K562 (cell line): ENCODE measurements at places on chromosomes 16 and 17.

GRCh38 chr17:80730739-80731138, 186.1 kb downstream of the RPTOR start:
- no peak for DNase-seq

DNA sequence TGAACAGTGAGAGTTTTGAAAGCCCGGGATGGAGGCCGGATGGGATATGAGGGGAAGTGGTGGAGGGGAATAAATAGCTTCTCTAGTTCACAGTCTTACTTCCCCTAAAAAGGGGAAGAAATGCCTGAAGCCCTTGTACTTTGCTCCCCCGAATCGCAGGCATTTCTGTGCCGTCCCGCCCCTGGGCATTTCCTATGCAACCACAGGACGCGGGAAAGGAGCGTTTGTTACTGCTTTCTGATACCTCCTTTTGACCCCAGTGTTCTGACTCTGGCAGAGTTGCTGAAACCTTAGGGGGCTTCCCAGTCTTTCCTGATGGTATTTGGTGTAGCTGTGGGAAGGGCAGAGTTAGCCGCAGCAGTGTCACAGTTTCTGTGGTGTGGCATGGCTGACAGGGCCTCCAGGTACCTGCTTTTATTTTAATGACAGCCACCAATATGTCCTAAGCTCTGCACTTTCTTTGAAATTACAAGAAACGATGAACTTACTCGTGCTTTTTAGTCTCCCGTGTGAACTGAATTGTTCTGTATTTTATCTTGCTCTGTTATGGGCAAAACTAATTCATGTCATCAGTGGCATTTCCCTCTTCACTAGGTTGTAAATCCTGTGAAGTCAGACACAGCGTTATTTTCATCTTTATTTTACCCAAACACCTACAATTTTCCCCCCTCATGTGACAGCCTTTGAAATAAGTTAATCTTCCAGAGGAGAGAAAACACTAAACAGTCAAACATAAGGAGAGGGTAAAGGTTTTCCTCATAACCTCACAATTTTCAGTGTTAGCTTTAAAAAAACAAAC, 27.1 kb downstream of the USP10 start:
- no peak for DNase-seq

GRCh38 chr16:58502217-58502921, 2.4 kb downstream of the NDRG4 start:
- DNase-seq, result no peak

GRCh38 chr17:58920773-58921172, 165.1 kb downstream of the PPM1E start:
- no peak for DNase-seq

GRCh38 chr17:4548721-4549531, 6.3 kb downstream of the MYBBP1A start:
- DNase-seq, result no peak

- DNase-seq, result no peak
Observed at GRCh38 chr16:21646091-21646490, 6.3 kb downstream of the IGSF6 start.

DNA sequence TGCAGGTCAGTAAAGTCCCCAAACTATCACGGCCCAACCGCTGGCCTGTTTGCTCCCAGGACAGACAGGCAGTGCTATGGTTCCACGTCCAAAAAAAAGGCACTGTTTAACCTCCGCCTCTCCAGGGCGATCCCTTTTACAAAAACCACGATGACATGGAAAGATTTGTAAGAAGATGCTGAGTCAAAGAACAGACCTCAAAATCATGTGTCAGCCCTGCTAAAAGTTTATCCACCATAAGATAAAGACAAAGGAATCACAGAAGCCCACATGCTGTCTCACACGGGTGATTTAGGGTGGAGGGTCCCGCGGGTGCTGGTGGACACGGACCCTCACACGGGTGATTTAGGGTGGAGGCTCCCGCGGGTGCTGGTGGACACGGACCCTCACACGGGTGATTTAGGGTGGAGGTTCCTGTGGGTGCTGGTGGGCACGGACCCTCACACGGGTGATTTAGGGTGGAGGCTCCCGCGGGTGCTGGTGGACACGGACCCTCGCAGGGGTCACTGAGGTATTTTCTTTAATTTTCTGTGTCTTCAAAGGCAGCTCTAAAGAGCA, 117.2 kb upstream of the METRNL start:
- no peak for DNase-seq

- no peak for DNase-seq
Observed at GRCh38 chr16:12936391-12936790, 35.0 kb downstream of the SHISA9 start.

- peak; percentile 89 for DNase-seq
Observed at GRCh38 chr17:74923538-74924249, 379 bp upstream of the OTOP2 start.

DNA sequence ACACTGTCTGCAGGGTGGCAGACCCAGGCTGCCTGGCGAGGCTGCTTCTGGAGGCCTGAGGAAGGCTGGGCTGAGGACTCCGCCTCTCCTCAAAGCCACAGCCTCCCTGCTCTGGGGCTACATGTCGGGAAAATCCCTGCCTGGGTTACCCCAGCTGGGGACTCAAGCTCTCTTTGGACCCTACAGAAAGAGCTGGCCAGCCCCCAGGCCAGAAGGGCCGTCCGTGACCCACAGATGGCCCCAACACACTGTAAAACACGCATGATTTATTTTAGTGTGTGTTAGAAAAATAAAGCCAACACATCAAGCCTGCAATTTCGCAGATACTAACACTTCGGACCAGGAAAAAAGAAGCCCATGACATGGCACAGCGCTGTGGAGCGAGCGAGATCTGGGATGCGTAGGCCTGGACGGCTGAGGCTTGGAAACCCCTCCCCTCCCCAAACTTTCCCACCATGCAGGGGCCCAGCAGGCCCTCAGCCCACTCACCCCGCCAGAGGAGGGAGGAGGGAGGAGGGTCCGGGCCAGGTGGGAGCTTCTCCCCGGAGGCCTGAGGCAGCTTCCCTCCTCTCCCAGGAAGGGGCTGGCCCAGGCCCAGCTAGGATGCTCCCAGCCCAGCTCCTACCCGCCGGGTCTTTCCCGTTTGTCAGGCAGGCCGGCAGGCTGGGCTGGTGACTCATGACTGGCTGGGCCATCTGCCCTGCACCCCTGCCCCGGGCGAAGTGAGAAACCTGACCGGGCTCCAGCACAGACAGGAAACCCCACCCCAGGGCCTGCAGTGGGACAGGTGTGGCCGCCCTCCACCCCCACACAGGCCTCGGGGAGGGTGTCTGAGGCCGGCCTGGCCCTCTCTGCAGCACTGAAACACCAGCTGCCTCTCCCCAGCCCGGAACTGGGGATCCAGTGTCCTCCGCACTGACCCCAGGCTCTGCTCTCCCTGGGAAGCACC, 34.1 kb upstream of the SLC38A10 start:
- DNase-seq, result peak; percentile 63
